Activated CD8-positive, alpha-beta memory T cell treated with anti-CD3 and anti-CD28 coated beads, Interleukin-2, amount 50 U/mL, for 48 hours (primary cell): ENCODE measurements at places on chromosomes 3 and 15.

DNA sequence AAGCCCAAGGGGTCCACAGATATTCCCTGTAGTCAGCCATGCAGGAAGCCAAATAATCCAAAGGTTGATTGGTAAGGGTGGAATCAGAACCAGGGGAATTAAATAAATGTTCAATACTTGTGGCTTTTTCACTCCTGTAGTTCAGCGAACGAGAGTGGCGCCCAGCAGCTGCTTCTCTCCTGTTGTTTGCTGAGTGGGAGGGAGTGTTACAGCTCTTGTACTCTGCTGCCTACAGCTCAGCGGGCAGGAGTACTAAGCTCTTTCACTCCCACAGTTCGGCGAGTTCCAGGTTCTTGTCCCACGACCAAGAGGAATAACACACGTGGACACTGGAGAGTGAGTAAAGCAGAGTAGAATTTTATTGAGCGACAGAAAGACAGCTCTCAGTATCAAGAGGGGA lies 105.9 kb downstream of the MOBP start:
- DNase-seq = no peak

DNA sequence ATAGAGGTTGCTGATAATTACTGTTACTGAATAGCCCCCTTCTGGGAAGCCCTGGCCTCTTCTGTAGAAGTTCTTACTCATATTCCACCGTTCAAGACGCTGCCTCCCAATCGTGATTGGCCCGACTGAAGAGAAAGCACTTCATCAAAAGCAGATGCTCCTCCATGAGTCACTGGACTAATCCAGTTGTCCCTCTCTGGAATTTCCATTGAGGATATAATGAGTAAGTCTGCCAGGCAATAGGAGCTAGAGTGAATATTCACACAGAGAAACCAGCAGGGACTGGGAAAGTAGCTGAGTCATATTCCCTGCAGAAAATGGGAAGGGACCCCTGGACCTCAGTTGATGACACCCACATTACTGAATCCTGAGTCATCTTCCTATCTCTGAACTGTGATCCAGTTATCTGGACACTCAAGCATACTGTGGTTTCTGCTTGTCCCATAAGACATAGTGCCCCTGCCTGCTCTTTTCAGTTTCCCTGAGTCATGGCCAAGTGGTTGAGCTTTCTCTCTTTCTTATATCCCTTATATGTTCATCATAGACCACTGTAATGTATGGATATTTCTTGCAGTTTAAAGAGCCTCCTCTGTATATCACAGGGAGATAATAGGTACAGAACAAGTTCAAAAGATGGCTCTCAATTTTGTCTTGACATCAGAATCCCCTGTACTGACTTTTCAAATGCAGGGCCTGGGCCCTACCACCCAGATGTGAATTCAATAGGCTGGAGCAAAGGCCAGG lies 151.2 kb upstream of the CDIN1 start:
- DNase-seq = no peak

GRCh38 chr15:76939715-76940114 lies 8.2 kb downstream of the RCN2 start:
- DNase-seq = no peak

DNA sequence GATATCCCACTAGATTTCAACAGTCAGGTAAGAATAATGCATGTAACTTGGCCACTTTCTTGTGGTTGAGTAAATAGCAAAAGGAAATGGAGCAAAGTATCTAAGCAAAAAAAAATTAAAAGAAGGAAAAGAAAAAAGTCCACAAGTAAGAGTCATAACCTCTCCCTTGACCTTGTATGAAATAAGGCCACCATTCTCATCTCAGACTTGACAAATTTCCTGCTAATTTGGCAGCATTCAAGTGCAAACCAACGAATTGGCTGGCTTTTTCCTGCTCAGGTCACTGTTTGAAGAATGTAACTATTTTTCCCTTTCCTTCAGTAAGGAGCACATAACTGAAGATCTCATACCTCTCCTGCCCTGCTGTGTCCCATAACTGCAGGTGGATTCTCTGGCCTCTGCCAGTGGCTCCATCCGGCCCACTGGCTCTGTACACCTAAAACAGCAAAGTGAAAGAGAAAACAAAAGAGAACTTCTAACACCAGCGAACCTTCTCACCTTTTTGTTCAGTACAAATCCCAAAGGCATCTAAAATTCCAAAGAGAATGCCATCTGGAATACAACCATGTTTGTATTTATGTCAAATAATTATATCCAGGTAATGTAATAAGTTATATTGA lies 33.4 kb upstream of the RSL24D1 start:
- no peak for DNase-seq

- DNase-seq = no peak
Observed at GRCh38 chr15:45773149-45773548, 138.3 kb downstream of the SQOR start.

DNA sequence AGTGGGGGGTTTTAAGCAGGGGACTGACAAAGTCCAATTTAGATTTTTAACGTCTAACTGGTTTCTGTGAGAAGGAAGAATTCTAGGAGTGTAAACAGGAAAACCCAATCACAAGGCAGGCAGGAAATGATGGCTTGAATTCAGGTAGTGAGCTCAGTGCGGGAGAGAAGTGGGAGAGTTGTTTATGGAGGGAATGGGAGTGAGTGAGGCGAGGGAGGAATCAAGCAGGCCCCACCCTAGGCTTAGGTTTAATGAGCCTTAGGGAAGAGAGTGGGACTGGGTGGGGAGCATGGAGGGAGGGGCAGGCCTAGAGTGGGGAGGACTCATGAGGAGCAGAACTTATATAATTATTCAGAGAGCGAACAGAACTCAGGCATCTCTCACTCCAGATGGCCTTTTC lies 17.9 kb downstream of the VIPR1 start:
- no peak for DNase-seq

DNA sequence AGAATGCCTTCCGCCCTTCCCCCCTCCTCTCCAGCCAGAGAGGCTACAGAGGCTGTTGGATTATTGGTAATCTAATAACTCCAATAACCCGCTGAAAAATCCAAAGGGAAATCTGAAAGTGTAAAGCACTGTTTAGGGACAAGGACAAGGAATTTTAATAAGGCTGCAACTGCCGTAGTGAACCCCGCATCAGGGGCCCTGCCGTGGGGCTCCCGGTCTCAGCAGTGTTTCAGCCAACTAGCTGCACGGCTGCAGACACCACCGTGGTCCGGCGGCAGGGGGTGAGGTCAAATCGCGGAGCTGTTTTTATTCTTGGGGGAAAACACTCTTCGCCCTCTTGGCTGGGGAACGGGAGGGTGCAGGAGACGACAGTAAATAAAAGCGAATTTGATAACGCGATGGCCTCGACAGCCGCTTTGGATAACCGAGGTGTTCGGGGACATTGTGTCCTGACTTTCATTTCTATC lies 6.1 kb downstream of the BCL6 start:
- DNase-seq = peak; percentile 77

DNA sequence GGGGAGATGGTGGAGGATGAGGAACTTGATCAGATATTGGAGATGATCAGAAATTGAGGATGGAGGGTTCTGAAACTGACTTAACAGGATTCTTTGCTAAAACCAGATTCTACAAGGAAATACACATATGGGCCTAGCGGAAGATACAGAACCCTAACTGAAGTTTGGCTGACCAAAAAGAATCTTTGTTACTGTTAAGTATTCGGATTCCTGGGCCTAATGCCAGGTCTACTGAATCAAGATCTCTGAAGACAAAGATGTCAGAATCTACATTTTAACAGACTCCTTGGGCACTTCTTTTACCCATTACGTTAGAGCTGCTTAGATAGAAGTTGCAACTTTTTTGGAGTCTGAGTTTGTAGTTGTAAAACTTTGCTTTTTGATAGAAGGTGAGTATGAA lies 137.7 kb downstream of the FNDC3B start:
- no peak for DNase-seq

DNA sequence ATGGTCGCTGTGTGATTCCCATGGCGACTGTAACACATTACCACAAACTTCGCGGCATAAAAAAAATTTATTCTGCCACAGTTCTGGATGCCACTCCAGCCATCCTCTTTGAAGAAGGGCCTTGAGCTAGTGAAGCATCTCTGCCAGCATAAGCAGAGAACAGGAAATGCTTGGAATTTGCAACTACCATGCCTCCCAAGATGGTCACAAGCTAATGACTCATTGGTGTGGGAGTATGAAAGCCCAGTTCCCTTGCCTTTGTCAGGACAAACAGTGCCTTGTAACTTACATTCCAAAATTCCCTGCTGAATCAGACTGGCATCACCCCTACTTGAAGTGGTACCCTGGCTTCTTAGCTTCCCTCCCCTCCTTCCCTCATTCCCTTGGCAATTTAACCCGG lies 129.7 kb downstream of the PROS1 start:
- DNase-seq = no peak

DNA sequence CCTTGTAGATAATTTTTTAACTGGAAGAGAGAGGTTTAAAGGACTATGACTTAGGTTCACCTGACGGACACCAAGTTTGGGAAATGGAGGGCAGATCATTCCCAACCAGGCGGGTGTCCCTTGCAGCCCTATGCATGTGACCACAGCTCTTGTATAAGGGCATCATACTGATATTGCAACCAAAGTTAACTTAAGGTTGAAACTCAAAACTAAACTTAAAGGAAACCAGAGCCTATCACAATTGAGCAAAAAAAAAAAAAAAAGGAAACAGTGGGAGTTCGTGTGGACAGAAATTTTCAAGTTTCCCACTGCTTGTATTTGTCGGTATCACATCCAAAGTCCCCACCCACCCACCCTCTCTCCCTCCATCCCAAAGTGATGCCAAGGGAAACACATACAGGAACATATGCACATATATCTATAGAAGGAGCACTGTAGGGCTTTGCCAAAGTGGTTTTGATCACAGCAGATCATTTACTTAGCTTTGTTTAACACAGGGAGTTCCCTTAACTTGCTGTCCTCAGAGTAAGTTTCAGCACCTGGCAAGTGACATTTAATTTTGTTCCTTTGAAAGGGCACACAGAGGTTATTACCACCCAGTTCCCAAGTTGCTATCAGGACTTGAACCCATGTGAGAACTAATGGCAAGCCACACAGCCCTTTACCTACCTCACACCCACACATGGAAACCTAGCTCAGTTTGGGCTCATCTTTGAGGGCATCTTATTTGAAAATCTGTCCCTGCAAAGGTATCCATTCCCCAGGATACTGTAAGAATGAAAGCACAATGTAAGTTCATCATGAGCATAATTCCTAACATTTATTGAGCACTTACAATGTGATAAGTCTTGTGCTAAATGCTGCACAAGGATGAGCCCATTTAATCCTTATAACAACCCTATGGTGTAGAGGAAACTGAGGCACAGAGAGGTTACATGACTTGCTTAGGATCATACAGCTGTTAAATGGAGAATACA lies 204.5 kb upstream of the CMC1 start:
- DNase-seq = no peak

GRCh38 chr3:72105306-72105705 lies 320.4 kb upstream of the PROK2 start:
- DNase-seq = no peak

- no peak for DNase-seq
Observed at GRCh38 chr3:137990427-137990826, 19.5 kb upstream of the CLDN18 start.

GRCh38 chr3:184155644-184156521 lies 706 bp downstream of the DVL3 start:
- peak; percentile 82 for DNase-seq

- DNase-seq = no peak
Observed at GRCh38 chr15:40287505-40287904, 4.6 kb upstream of the ANKRD63 start.

DNA sequence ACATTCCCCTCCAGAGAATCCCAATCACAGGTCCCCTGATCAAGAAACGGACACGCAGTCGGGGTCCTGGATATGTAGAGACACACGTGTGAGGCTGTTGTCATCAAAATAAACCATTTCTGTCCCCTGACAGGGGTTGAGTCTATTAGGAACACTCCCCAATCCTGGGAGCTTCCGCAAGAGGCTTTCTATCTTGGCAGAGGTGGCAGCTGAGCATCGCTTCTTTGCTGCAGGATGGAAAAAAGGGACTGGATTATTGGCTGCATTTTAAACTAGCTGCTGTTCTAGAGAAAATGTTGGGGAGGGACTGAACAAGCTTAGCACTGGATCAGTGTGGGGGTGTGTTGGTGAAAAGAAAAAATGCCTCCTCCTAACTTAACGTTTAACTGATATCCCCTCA lies 2.5 kb upstream of the CNTN4 start:
- no peak for DNase-seq

- no peak for DNase-seq
Observed at GRCh38 chr15:71220828-71221227, 105.6 kb downstream of the THSD4 start.

DNA sequence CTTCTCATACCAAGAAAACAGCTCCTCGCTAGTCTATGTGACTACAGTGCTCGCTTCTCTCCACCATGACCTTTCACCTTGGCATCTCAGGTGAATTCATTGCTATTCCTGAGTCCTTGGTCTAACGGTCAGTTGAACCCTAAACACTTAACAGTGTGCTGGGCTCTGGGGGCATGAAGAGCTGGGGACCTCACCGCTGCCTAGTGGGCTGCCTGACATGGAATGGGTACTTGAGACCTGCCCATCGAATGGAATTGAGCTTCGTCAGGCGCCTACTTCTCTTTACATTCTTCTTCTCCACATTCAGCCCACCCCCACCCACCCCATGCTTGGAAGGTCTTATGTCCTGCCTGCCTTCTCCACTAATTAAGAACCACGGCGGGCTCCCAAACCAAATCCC lies 22.1 kb downstream of the BOC start:
- DNase-seq = no peak

- DNase-seq = no peak
Observed at GRCh38 chr15:77867266-77868047, 210.1 kb downstream of the TBC1D2B start.

GRCh38 chr15:59596640-59597039 lies 14.9 kb upstream of the GCNT3 start:
- no peak for DNase-seq

GRCh38 chr3:170953736-170954135 lies 45.3 kb upstream of the EIF5A2 start:
- no peak for DNase-seq

DNA sequence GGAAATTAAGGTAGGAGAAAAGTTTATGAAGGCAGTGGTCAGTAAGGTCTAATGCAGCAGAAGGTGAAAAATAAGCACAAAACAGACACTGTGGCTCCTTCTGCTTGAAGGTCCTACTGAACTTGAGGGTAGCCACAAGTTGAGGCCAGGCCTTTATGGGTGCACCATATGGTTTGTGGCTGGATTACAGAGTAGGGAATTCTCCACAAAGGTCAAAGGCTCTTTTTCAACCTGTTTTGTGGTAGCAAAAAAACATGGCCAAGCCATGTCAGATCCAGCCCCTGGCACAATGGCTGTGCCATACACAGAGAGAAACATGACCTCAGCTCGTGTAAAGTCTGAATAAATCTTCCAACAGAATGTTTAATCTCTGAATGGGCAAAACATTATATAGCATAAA lies 214.0 kb downstream of the SATB1 start:
- DNase-seq = no peak

GRCh38 chr3:50147861-50148260 lies 7.3 kb upstream of the SEMA3F start:
- no peak for DNase-seq

DNA sequence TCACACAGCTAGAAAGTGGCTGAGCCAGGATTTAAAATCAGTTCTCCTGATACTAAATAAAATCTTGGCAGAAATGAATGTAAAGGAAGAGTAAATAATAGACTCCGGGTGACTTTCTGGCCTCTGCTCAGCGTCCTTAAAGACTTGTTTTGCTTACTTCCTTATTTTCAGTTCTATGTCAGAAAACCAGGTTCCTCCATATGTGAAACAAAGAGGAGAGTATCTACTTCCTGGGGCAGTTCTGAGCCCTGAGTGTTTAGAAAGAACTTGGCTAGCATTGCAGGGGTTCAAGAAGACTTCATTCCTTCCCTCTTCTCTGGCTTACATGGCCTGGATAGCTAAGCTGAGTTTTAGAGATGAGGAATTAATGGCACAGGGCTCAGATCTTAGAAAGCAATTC lies 222.8 kb upstream of the TLE3 start:
- DNase-seq = no peak
